ENCODE measurements at places on chromosomes 7 and 10.

GRCh38 chr7:74332373-74333176, 43.4 kb downstream of the CLIP2 start:
- no peak for DNase-seq

- no peak for DNase-seq
Measured at GRCh38 chr10:82982110-82982608, 1107.2 kb downstream of the NRG3 start.

GRCh38 chr7:106178593-106179134, 66.6 kb upstream of the SYPL1 start:
- no peak for DNase-seq

DNA sequence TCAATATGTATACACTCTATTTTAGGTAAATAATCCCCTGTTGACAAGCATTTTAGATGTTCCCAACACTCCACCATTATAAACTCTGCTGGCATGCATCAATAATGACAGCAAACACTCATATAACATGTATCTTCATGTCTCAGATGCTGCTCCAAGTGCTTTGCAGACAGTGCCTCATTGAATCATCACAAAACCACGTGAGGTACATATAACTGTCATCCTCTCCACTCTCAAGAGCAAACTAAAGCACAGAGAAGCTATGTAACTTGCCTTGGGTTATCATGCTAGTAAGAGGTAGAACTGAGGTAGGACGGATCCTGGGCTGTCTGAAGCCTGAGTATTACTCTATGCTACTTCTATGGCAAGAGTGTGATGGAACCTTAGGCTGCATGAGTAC, 72.5 kb upstream of the GSDME start:
- DNase-seq, result peak; percentile 51

DNA sequence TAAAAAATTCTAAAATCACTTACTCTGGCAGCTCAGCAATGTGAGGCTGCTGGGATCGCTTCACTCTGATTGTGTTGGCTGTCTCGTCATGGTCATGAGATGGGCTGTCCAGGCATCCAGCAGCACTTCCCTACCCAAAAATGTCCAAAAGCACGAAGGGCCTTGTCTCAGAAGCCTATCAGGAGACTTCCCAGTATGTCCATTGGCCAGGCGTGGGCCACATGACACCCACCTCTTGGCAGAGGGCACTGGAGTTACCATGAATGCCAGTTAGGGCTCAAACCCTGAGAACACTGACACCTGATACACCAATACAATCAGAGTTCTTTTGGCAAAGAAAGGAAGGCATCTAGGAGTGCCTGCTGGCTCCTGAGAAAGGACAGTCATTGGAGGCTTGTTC, 27.0 kb upstream of the GLI3 start:
- DNase-seq, result no peak

GRCh38 chr7:44310221-44310848, 15.1 kb downstream of the CAMK2B start:
- DNase-seq, result no peak

DNA sequence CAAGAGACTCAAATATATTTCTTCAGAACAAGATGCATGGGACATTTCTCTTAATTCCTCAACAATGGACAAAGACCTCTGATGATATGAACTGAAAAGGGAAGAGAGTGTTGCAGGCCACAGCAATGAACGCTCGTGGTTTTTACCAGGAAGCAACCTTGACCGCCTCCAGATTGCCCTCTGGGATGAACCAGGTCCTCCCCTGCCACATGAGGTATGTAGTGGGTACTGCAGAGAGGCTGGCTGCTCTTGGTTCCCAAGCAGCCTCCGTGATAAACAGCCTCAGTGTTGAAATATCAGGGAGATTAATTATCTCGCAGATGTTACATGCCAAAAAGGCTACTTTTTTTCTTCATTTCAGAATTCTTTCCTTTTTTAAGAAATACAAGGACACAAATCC, 338.8 kb downstream of the ELMO1 start:
- DNase-seq, result peak; percentile 24

DNA sequence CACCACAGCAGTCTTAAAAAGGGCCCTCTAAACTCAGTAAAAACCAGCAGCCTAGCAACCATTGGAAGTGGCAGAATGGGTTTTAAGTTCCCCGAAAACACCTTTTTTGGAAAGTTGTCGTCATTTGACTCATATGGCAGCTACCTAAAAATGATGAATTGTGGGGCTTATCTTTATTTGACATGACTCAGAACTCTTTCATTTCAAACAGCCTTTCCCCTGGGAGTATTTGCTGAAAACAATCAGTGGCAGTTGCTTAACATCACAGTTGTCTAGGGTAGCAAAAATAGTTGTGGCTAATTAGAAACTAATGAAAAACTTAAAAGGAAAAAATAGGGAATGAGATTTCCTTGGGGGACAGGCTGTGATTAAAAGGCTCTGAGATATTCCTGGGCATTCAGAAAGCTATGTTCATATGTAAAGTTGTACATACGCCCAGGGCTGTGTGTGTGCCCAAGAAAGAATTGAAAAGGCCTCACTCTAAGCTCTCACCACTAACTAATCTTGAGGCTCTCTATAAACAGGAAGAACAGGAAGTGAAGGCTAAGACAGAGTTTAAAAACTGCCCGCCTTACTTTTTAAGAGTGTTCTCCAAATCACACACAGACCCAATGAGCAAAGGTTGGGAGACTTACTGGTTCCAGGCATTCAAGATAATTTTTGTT, 81.7 kb upstream of the HECTD2 start:
- no peak for DNase-seq

DNA sequence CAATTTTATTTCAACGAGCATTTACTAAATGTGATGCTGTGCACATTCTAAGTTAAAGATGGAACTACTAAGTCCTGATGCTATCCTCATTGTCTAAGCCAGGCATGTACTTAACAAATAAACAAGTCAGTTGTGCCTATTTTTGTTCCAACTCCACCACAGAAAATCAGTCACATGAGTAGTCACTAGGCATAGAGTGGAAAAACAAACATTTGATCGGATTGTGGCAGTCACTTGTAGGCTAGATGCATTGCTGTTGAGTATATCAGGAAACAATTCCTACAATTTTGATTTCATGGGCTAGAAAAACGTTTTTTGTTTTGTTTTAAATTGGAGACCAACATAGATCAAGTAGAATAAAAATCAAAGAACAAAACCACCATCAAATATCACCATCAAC, 177.6 kb upstream of the SLC25A13 start:
- DNase-seq, result no peak

DNA sequence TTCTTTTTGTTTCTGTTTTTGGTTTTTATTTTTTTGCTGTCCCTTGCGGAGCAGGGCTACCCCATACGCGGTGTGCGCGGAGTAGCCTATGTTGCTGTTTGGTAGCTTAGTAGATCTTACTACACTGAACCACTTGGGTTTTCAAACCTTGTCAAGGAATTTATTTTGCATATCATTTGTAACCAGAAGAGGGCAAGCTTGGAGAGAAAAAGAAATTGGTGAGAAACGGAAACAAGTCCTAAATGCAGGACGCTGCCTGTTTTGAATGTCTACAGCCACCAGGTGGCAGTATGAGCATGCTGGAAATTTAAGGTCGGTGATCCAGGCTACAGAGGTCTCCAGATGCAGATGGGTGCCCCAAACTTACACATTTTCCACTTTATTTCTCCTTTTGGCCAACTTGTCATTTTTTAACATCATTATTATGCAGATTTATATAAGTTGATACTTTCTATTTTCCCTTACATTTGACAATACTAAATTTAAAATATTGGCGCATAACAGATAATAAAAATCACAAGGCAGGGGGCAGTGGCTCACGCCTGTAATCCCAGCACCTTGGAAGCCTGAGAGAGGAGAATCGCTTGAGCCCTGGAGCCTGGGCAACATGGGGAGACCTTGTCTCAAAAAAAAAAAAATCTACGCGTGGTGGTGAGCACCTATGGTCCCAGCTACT, 15.3 kb upstream of the TRA2A start:
- peak; percentile 93 for DNase-seq

DNA sequence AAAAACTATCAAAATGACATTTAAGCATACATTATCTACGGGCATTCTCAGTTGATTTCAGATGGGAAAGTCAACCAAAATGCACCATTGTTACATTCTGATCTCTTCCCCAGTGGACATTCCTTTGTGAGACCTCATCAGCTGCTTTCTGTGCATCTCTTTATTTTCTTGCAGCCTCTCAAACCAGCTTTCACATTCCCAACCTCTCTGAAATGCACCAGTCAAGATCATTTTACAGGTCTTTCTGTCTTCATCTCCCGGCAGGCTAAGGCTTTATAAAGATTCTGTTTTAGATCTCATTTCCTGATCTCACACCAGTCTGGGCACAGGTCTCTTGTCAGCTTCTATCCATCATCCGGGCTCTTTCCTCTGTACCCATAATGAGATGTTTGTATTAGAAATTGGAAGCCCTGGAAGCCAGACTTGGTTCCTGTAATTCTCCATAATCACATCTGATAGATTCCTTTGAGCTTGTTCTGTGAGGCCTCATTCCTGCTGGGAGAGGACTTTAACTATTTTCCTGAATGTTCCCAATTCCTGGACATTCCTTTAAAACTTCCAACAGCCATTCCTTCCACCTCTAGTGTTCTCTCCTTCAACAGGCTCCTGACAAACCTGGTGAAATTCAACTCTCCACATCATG, 44.3 kb upstream of the ARL4A start:
- no peak for DNase-seq

- no peak for DNase-seq
Measured at GRCh38 chr10:49178489-49179471, 9.4 kb downstream of the TMEM273 start.

GRCh38 chr10:21174715-21175495, 277.8 kb upstream of the NEBL start:
- DNase-seq, result no peak

DNA sequence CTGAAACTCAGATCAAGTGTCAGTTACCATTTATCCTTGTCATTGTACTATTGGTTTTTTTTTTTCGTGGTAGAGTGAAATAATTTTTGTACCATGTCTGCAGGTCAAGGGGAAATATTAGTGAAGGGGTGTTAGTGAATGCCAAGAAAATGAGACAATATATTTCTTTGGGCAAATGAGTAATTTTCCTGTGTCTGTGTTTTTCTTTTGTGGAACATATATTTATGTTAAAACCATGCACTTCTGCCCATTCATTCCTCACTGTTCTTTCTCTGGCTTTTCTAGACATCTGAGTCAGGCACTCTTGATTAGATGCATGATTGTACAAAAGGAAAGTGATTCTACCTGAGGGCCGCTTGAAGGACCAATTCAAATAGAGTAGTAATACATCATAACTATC, 161.6 kb downstream of the BICC1 start:
- no peak for DNase-seq

DNA sequence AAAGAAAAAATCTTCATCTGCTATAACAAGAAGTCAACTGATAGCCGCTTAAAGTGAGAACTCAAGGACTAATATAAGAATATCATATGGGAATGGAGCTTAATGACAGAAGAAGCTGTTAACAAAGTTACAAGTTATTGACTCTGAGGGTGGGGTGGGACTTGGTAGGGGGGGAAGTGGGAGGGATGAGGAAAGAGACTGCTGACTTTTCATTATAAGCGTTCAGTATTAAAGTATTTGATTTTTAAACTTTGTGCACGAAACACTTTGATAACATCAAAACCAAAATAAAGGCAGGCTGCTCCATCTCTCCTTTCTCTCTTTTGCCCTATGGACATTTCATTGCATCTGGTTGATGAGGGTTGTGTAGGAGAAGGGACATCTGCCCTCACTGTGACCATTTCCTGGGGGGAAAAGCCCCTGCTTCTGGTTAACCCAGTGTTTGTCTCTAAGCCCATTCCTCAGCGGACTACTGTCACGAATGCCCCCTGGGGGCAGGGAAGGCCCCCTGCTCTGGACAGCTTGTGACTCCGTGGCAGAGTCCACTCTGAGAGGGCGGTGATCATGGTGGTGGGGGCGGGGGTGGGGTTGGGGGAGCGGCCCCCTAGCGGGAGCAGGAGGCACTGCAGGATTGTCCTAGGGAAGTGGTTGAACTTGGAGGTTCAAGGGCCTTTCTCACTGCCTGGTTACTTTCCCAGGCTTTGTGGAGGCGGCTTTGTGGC, 17.4 kb downstream of the SLC13A4 start:
- peak; percentile 55 for DNase-seq

GRCh38 chr10:7968510-7969112, 85.9 kb upstream of the GATA3 start:
- peak; percentile 39 for DNase-seq

GRCh38 chr7:86644282-86645224, 844 bp downstream of the GRM3 start:
- DNase-seq, result no peak

DNA sequence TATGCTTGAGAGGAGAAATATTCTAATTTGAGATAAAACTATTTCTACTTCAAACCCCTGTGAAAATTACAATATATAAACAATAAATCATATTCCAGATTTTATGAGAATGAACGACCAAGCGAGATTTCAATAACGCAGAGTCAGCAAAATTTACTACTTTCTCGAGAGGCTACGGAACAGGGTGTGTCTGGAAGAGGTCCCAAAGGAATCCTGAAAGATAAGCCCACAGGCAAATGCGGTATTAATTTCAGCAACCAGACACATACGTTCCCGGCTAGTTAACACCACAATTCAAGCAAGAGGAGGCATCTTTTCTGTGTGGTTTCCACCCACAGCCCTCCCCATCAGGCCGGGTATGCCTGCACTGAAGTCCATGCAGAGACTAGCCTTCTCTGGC, 26.4 kb downstream of the BEND7 start:
- DNase-seq, result no peak

GRCh38 chr10:69645296-69646184, 15.5 kb downstream of the FAM241B start:
- DNase-seq, result no peak

DNA sequence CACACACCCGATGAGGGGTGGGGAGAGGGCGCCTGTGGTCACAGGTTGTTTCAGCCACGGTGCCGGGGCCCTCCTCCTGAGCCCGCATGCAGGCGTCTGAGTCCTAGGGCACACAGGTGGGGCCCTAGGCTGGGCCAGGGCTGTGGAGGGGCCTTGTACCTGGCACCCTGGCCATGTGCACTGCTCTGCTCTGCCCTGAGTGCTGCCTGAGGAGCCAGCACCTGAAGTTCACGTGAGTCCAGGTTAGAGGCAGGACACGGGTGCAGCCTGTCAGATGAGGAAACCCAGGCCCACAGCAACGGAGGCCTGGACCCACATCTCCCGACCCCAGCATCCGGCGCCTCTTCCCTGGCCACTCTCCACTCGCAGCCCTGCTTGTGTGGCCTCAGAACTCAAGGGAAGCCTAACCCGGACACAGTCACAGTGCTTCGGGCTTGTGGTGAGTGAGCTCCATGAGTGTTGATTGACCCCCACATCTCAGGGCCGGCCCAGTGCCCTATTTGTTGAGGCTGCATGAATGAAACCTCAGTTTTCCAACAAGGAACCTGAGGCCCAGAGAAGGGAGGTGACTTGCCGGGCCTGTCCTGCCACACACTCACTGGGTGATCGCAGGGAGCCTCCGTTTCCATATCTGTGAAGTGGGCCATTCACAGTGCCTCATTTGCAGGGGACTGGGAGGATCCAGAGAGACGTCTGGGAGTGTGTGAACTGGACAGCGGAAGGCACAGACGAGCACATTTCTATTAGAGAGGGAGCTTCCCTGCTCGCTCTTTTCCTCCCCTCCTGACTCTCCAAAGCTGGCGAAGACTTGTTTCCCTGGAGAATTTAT, 39.6 kb downstream of the PPIF start:
- no peak for DNase-seq

- DNase-seq, result no peak
Measured at GRCh38 chr10:132403511-132404168, 6.6 kb downstream of the PWWP2B start.

- peak; percentile 4 for DNase-seq
Measured at GRCh38 chr7:117401293-117402002, 25.8 kb downstream of the ASZ1 start.
